ENCODE measurements at places on chromosomes 5 and 9.
A peak's percentile ranks its signal among the peaks of the same experiment; 100 is the strongest.

- no peak for DNase-seq
Observed at GRCh38 chr5:88390096-88390441, 121.4 kb upstream of the TMEM161B start.

DNA sequence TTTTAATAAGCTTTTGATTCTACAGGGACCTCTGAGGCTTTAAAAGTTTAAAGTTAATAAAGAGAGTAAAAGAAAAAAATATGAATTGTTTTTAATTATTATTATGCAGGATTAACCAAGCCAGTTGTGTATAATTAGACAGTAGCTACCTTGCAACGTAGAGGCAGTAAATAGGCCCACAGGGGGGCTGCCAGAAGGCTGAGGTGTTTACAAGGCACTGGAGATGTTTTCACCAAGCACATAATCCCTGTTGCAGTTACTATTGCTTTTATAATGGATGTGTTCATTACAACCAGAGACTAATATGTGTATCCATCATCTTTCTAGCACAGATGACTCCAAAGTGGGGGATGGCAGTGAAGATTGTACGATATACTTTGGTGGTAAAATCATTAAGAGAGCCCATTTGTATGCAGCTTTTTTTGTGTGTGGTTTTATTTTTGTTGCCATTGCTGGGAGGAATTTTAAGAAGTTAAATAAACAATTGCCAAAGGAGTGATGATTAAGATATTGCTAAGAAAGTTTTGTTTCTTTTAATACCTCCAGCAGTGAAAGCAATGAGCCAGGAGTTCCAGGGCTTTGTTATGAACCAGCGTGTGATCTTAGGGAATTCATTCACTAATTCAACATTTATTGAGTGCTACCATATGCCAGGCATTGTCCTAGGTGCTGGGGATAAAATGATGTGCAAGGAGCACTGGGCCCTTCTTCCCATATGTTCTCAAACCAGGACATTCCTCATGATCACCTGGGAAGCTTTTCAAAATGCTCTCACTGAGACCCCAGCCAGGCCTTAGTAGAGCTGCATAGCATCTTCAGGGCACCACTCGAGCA lies 138.7 kb upstream of the EFNA5 start:
- DNase-seq = no peak

DNA sequence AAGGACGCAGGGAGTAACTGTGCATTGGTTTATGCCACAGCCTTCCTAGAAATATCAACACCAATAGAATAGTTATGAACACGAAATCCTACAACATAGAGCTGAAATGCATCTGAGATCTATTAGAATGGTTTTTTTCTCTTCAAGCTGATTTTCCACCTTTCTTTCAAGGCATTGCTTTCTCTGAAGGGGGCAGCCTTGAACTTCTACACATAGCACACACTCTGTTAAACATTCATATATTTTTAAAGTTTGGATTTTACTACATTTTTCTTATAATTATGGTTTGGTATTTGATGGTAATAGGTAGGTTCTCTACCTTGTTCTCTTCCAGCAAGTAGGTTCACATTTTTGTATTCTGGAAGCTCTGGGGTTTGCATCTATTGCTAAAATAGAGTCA lies 661.8 kb downstream of the SEMA5A start:
- DNase-seq = no peak

- no peak for DNase-seq
Observed at GRCh38 chr5:150301901-150302300, 804 bp downstream of the ARSI start.

GRCh38 chr9:28234894-28235277 lies 661.6 kb upstream of the C9orf72 start:
- DNase-seq = peak; percentile 68
